ENCODE measurements at places on chromosomes 6 and 20.
A peak's percentile ranks its signal among the peaks of the same experiment; 100 is the strongest.

DNA sequence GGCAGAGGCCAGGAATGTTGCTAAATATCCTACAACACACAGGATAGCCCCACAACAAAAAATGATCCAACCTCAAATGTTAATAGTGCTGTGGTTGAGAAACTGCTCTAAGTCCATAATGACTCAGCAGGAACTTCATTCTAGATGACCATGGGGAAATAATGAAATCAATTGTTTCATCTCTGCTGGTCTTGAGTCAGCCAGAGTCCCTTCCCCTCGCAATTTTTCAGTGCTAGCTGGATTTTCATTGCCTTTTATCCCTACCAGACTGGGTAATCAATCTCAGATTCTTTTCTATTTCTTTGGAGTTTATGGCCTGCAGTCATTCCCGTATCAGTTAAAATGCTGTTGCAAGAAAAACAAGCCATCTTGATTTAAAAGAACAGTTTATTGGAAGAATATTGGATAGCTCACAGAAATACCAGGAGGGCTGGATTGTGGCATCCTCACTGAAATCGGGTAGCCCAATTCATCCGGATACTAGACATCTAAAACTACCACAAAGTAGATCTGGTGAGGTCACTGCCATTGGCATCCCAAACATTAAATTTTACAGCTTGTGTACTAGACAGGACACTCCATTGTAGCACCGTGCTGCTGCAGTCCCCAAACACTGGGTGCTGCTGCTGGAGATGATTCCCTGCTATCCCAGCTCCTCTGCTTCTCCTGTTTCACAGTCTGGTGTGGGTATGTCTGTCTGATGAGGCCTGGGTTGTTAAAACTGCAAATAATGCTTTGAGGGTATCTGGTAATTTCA is 30.3 kb upstream of the POPDC3 start:
- peak; percentile 35 for DNase-seq

GRCh38 chr6:70110126-70111022 is 192.5 kb downstream of the COL9A1 start:
- no peak for DNase-seq

- no peak for DNase-seq
These were observed 63.5 kb downstream of the STMND1 start for GRCh38 chr6:17165383-17165782.

GRCh38 chr6:45969026-45969425 is 46.6 kb downstream of the CLIC5 start:
- DNase-seq, result no peak

GRCh38 chr20:22791877-22792525 is 207.6 kb upstream of the FOXA2 start:
- DNase-seq, result no peak

- DNase-seq, result no peak
These were observed 114.3 kb downstream of the UBE3D start for GRCh38 chr6:82951389-82951788.

DNA sequence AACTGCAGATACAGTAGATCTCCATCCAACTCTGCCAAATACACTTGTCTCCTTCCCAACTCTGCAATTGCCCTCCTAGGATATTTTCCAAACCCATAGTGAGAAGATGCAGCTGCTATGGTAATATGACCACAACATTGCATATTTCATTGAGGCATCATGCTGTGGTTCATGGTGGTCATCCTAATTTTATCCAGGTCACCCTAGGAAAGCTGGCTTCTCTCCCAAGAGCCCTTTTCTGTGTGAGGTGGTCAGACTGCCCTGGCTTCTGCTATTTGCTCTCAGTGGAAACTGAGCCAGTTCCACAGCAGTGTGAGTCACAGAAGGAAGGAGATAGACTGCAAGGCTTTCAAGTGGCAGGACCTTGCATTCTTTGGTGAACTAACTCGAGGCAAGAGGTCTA is 5.5 kb downstream of the OGFRL1 start:
- peak; percentile 43 for DNase-seq

GRCh38 chr6:136210398-136211165 is 39.5 kb downstream of the MTFR2 start:
- no peak for DNase-seq

DNA sequence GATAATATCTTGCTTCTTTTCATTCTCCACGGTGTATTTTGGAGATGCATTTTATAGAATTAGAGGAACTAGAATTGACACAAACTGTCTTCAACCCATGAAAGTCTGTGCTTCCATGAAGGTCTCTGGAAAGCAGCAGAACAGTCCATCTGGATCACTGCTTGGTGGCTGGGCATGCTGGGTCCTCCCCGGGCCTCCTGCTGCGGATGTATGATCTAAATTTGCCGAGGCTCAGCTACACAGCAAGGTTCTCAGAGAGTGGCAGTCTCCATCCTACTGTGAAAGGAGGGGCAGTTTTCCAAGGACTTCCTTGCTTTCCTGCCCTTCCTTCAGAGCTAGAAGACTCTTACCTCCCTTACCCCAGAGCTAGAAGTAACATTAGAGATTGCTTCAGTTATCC is 15.1 kb downstream of the PKIG start:
- DNase-seq, result no peak

GRCh38 chr6:166474721-166475565 is 92.2 kb upstream of the MPC1 start:
- DNase-seq, result no peak

DNA sequence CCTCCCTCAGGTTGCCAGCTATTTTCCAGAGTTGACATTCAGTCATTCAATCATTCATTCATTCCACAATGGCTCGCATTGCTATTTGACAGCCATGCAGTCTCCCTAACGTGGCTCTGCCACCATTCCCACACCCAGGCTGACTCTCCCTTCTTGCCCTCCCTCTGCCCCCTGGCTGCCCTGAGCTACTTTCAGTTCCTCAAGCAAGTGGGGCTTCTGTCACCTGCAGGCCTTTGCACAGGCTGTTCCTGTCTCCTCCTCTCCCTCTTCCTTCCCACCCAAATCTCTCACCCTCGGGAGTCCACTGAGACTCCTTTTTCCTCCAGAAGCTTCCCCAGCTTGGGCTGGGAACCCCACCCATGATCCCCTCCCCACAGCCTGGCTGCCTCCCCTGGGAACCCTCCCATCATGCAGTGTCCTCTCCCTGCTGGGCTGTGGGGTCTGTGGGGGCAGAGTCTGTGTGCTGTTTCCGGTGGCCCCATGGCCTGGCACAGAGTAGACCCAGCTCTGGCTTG is 2.6 kb downstream of the PACSIN1 start:
- peak; percentile 10 for DNase-seq

DNA sequence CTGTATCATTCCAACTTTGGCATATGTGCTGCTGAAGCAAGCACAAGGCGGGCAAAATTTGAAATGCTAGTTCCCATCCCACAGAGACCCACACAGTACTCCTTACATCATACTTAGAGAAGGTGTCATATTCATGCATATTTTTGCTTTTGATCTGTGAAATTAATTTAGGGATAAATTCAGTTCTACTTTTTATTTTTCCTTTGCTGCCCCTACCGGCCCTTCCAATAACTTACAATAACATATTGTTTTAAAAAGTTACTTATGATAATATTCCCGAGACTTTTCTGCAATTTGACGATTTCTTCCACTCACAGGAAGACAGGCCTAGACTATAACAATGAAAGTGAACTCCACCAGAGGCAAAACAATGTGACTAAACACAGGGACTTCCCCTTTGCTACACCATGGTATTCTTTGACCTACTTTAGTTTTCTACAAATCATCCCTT is 35.0 kb downstream of the SESN1 start:
- DNase-seq, result peak; percentile 78

GRCh38 chr6:26388441-26388840 is 5.5 kb downstream of the BTN2A2 start:
- DNase-seq, result peak; percentile 48

GRCh38 chr6:17182961-17183360 is 81.1 kb downstream of the STMND1 start:
- DNase-seq, result no peak

- DNase-seq, result no peak
These were observed 35.5 kb upstream of the FOXC1 start for GRCh38 chr6:1574083-1574761.

DNA sequence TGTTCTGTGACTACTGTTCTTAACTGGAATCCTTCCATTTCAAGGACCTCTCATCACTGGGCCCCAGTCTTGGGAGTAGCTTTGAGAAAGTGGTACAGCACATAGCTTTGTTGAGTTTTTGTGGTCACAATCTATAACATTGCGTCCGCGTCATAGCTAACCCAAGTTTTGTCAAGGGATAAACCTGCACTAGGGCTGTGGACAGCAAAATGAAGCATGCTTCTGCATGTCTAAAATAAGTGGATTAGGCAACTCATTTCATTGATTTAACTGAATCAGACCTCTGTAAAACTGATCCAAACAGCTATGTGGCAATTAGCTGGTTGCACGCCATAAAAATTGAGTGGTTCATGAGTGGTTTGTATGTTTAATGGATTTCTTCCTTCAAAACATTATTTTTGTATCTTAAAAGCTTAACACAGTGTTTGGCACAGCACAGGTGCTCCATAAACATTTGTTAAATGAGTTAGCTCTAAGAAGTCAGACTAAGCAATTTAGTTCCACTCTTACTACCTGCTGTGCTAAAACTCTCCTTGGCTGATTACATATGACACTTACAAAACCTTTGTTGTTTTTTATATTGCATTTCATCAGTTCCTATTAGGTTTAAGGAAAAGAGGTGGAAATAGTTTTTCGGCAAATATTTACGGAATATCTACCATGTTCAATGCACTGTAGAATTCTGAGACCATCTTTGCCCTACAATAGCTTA is 160.3 kb upstream of the ATXN1 start:
- no peak for DNase-seq

- peak; percentile 33 for DNase-seq
These were observed 9.3 kb upstream of the NQO2 start for GRCh38 chr6:2990248-2990931.

DNA sequence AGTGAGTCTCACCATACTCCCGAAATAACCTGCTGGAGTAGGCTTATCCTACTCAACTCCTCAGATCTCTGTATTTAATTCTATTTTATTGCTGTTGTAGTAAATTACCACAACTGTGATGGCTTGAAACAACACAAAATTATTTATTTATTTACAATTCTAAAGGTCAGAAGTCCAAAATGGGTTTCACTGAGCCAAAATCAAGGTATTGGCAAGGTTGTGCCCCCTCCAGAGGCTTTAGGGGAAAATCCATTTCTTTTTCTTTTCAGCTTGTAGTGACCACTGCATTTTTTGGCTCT is 869 bp upstream of the SLC17A2 start:
- no peak for DNase-seq

DNA sequence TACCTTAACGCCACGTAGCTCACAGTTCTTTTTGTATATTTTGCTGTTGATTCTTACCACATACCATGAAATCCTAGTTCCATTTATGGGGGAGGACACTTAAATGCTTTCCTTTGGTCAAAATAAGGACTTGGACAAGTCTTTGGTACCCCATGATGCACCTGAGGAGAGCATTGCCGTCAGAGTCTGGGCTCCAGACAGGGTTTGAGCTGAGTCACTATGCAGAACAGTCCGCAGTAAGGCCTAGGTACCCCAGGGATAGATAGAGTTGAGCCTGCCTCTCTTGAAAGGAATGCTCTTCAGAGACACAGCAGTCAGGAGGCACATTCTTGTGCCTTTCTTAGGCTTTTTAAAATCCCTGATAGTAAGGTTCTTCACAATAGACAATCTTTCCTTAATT is 6.0 kb downstream of the PARD6B start:
- DNase-seq, result no peak

DNA sequence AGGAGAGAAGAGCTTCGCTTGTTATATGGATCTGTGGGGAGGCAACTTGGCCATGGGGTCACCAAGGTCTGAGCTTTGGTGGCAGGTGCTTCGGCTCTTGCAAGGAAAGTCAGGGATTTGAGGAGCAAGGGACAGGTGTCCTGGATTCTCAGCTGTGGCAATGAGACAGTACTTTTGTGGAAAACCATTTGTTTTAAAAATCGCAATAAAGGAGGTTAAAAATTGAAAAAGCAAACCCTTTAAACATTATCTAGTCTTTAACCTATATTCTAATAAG is 64.3 kb downstream of the NOL4L start:
- no peak for DNase-seq

DNA sequence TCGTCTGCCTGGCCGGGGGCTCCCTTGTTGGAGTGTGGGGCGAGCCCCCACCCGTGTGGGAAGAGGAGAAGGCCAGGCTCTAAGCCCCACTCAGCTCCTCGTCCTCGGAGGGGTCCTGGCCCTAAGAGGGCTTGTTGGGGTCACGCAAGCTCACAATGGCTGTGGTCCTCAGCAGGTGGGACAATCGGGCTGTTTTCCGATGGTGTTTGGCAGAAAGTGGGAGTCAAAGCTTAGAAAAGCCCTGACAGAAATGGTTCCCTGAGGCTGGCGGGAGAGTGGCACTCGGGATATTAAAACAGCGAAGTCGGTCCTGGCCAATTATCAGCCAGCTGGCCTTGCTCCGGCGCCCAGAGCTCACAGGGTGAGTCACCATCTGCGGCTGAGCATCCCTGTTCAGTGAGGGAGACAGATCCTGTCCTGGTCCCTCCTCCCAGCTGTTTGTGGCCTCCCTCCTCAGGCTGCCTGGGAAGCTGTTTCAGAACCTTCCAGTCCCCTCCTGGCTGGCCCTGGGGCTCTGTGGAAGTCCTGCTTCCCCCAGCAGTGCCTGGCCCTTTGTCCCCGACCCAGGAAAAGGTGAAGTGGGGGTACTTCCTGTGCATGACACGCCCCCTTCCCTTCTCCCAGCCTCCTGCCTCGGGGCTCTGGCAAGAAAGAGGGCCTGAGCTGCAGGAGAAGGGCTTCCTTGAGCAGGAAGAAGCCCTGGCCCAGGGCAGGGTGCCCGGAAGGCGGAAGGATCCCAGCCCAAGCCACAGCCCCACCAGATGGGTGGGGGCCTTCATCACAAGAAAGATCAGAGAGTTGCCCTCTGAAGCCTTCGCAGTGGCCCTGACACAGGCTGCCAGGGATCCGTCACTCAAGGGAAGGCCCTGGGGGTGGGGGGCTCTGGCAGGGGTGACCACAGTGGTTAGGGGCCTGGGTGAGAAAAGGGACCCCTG is 53.6 kb upstream of the BHLHE23 start:
- DNase-seq, result no peak

DNA sequence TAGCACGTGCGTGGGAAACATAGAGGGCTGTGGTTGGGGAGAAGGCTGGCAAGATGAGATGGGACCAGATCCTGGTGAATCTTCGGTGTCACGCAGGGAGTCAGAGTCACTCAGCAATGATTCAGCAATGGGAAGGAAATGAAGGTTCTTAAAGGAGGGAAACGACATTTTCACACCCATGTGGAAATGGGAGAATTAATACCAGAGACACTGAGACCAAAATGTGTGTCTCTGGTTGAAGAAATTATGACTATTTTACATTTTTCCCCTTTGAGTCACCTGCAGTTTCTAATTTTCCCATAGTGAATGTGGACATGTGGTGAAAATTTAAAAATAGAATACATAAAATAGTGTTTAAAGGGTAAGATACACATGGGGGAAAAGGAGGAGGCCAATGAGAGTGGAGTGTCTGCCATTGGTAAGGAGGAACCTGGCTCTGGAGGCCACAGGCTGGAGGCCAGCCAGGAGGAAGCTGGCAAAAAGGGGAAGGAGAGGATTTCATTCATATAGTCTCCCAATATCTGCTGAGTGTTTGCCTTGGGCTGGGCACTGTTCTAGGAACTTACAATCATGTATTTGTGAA is 17.5 kb downstream of the NRN1 start:
- DNase-seq, result peak; percentile 84

All from suppressor macrophage treated with lipopolysaccharide for 1 hour (primary cell).